Stimulated activated CD4-positive, alpha-beta T cell treated with anti-CD3 and anti-CD28 coated beads, TNF-alpha, amount 100 ng/mL, for 1 hour (primary cell): ENCODE measurements at places on chromosomes 13 and 19.

GRCh38 chr13:44765001-44765471 is 188.9 kb upstream of the TSC22D1 start:
- DNase-seq: no peak

DNA sequence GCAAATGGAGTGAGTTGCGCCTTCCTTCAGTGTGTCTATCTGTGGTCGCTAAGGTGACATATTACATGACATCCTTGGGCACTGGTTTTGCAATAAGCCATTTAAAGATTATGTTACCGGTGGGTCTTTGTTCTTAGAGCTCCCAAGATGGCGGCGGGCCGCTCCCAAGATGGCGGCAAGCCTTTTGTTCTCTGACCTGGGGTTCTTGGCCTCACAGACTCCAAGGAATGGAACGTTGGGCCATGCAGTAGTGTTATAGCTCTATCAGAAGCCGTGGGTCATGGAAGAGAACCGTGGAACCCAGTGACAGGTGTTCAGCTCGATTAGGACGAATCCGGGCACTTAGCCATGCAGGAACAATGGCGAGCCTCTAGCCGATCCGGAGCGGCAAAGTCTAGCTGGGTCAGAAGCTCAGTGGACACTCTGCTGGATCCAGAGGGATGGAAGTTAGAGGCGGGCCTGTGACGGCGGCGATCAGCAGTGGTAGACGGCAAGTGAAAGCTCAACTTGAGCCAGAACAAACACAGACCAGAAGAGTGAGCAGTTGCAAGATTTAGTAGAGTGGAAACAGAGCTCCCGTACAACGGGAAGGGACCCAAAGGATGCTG is 188.6 kb downstream of the TEX29 start:
- no peak for DNase-seq

DNA sequence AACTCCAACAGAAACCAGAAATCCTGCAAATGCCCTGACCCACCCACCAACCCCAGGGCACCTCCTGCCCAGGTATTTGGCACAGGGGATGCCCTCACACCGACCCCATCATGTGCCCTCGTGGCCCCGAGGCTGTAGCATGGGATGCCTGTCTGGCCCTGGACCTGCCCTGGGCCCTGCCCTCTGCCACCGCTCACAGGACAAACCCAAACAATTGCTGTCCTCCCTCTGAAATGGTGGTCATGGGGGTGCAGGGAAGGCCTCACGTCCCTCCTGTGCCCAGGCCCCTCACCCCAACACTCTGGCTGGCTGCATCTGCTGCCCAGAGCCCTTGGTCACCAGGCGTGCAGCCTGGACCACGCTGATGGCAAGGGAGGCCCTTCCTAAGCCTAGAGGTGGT is 2.1 kb upstream of the ZNF181 start:
- no peak for DNase-seq

GRCh38 chr13:110225609-110226574 is 81.1 kb downstream of the COL4A1 start:
- no peak for DNase-seq

DNA sequence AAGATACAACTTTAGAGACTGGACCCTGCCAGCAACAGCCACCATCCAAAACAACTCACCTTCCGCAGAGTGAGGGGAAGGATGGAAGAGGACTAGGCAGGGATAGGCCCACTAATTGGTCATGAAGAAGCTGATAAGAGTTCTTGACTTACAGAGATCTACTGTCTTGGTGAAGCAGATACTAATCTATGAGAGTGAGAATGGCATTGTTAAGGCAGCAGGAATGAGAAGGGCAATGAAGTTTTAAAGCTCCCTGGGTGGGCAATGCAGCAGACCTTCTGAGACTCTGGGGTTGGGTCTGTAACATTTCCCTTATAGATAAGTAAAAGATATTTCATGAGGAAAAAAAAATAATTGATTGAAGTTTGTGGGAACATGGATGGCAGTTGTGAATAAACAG is 63.7 kb downstream of the KLF12 start:
- no peak for DNase-seq

DNA sequence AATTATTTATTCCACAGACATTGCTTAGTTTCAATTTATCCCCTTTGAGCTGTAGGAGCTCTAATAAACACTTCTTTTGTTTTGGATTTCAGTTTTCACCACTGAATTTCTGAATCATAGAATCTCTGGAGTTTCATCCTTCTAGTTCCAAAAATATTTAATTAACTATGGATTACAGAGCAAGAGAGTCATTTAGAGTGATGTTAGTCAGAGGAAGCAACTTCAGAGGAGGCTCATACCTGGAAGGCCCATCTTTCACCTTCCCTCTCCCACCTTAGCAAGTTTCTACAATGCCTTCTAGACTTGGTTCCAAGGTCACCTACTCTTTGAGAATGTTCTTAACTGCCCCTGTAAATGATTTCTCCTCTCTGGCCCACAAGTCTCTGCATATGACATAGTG is 353.2 kb downstream of the SPRY2 start:
- no peak for DNase-seq

DNA sequence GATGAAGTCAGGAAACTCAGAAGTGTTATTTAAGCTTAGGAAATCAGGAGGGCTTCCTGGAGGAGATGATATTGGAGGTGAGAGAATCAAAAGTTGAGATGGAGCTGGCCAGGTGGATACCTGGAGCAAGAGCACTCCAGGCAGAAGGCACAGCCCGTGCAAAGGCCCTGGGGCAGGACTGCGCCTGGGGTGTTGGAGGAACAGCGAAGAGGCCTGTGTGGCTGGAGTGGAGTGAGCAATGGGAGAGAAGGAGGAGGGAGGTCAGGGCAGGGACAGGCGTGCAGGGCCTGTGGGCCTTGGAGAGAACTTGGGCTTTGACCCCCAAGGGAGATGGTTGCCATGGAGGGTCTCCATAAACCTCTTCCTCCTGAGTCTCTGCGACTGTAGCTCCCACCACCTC is 42.1 kb downstream of the ZNRF4 start:
- no peak for DNase-seq

DNA sequence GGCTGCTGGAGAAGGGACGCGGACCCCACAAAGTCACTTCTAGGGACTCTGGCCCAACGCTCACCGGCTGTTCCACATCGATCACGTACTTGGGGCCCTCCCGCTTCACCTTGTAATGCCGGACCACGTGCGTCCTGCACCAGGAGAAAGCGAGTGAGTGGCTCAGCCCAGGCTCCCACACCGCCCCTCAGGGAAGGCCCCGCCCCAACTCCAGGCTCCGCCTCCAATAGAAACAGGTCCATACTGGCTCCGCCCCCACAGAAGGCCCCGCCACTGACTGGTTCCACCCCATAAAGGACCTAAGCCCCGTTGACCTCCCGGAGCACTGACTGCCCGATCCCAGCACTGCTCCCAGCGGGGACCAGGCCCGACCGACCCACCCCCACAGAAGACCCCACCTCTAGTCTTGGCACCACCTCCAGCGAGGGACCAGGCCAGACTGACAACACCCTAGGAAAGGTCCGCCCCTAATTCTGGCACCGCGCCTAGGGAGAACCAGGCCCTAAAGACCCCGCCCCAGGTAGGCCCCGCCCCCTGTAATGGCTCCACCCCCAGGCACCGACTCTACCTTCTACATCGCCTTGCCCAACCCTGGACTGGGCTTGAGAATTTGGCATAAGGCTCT is 11.3 kb downstream of the STAP2 start:
- DNase-seq: no peak

DNA sequence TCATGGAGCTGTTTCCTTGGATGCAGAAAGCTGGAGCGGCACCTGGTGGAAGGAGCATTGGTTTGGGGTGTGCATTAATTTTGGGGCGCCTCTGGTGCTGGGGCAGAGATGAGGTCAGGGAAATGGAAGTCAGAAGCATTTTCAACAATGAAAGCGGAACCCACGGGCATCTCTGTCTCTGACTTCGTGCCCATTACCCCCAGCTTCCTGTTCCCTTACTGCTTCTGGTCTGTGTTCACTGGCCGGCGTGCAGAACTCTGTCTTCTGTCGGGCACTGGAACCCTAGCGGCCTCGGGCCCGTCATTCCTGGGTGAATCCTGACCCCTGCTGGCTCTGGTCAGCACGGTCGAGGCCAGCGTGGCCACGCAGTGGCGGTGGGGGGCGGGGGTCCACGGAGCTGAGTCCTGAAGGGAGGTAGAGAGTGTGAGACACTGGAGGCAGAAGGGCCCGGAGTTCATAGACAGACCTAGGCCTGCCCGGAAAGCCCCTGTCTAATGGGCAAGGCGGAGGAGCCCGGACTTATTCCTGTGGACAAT is 7.9 kb upstream of the LINGO3 start:
- DNase-seq: no peak

GRCh38 chr13:42377640-42378382 is 105.9 kb downstream of the AKAP11 start:
- DNase-seq: no peak

GRCh38 chr19:39009001-39009400 is 23.3 kb downstream of the FBXO27 start:
- DNase-seq: no peak
